Calu3 (cell line): ENCODE measurements at places on chromosomes 5 and 9.

GRCh38 chr5:66364186-66364585, 220.1 kb downstream of the SREK1 start:
- no peak for DNase-seq

DNA sequence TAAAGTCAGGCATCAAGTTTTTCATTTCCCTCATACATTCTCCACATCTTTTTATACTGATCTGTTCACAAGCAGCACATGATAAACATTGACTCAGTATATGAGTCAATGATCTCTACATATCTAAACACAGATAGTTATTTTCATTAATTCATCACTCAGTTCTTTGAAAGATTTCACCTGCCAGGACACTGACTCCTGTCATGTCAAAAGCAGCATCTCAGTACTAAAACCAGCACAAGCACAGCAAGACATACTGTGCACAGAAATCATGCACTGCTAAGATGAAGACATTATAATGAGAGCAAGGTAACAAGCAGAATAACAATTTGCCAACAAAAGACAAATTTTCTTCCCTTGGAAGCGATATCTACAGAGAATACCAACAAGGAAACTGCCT, 206.1 kb upstream of the COX7C start:
- no peak for DNase-seq

- no peak for DNase-seq
These were observed 1279.1 kb upstream of the WWC1 start for GRCh38 chr5:167012123-167013034.

GRCh38 chr9:137302118-137302448, at the start of gene NRARP:
TSS of gene NRARP (minus strand) at chr9:137302271. CDS start at chr9:137301928, 343 bp downstream.
- DNase-seq, result peak; percentile 90

DNA sequence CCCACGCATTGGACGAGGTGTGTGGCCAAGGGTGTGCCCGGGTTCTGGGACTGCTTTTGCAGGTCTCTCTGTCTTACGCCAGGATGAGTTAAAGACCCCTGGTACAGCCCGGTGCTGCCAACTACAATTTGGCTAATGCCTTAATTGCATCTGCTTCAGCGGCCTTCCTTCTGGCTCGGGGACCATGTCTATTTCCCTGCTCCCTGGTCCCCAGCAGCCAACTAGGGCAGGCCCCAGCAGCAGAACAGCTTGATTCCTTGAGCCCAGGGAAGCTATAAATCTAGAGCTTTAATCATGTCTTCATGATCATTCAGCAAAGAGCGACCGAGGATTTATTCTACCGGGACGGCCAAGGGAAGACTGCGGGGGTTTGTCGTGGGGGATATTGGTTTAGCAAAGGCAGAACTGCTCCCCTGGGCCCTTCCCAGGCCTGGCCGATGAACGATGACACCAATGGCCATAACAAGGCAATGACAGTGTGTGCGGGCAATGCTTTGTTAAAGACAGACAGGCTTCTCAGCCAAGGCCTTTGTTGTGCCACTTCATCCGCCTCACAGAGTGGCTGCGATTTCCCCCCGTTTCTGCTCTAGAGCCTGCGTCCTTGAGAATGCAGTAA, 51.4 kb downstream of the CFAP77 start:
- no peak for DNase-seq

GRCh38 chr9:28342815-28343338, 769.6 kb upstream of the C9orf72 start:
- no peak for DNase-seq

DNA sequence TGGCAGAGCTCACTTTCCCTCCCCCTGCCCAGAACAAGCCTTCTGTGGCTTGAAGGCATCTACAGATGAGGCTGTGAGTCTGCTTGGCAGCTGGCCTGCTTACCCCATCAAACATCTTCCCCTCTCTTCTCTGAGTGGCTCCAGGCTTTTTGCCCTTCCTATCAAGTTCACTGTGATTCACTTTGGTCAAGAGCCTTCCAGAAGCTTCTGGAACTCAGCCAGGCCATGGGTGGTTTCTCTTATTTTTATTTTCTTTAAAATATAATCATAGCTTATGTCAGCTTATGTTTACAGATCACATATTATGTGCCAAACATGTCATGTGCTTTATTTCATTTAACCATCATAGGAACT, 267.0 kb downstream of the SEC61B start:
- DNase-seq, result no peak

DNA sequence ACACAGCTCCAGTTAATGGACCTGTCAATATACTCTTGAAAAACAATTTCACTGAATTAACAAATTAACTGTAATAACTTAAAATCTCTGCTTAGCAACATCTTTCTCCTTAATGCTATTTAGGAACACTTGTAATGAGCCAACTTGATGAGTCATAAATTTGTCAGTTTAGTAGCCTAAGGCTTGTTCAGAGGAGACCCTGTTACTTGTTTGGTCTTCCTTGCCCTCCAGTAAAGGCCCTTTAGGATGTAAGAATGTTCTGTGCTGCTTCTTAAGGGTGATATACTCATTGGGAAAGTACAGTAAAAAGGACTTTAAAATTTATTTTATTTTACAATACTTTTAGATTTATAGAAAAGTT, 11.4 kb upstream of the MATR3 start:
- DNase-seq, result no peak

GRCh38 chr9:96551403-96551802, 68.2 kb downstream of the CDC14B start:
- no peak for DNase-seq
